Stimulated activated CD8-positive, alpha-beta memory T cell treated with anti-CD3 and anti-CD28 coated beads, Interleukin-7, amount 100 ng/mL, for 1 hour (primary cell): ENCODE measurements at places on chromosomes 1 and 21.
A peak's percentile ranks its signal among the peaks of the same experiment; 100 is the strongest.

- DNase-seq = no peak
Observed at GRCh38 chr21:35628316-35628715, 432.0 kb downstream of the SETD4 start.

DNA sequence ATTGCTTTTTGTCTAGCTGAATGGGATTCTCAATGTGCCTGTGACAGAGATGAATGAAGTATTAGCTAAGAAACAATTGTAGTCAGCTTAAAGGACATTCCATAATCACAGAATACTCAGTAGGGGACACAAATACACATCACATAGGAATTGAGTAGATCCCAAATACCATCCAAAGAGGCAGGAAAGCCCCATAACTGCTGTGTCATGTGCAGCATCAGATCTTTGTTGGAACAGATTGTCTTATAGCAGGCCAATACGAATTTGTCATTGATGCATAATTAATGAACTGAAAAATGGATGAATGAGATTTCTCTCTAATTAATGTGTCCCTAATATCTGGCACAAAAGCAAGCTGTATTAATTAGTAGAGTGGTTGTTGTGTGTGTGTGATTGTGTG, 82.3 kb upstream of the S1PR1 start:
- no peak for DNase-seq

- DNase-seq = no peak
Observed at GRCh38 chr1:42947965-42948732, 10.5 kb downstream of the SLC2A1 start.

DNA sequence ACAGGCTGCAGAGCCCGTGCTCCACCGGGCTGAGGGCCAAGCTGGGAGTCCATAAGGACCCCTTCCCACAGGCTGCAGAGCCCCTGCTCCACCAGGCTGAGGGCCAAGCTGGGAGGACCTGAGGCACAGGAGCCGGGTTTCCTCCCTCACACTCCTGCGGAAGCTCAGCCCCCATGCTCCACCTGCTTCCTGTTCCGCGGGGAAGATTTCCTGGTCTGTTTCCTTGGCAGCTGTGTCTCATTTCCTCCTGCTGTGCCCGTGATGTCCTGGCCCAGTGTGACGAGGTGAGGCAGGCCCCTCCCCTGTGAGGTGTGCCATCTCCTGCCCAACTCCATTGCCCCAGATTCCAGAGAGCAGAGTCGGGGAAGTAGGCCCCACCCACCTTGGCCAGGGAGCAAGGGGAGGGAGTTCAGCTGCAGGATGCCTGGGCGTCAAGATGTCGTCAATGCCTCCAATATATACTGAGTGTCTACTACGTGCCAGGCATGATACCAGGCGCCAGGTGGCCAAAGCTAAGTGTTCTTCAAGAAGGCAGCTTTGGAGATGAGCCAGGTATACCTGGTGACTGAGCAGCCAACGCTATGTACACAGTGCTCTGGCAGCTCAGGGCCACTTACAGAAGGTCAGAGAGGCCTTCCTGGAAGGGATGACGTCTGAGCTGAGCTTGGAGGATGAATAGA, 58.8 kb downstream of the NAV1 start:
- no peak for DNase-seq

- no peak for DNase-seq
Observed at GRCh38 chr1:4379451-4380175, 274.8 kb upstream of the AJAP1 start.

DNA sequence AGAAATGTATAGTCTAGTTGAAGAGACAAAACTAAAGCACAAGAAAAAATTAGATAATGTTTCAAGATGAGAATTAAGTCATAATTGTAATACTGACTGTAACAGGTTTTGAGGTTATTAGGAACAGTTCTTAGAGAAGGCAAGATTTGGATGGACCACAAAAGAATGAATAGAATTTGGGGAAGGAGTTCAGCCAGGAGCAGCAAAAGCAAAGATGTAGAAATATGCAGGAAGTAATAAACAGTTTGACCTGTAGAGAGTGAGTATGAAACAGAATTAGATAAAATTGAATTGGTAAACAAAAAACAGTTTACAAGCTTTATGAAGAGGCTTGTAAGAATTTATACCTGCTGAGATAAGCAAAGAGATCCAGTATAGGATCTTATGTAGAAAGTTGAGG, 16.3 kb downstream of the VPS45 start:
- no peak for DNase-seq

GRCh38 chr1:164163289-164163849, 395.6 kb upstream of the PBX1 start:
- no peak for DNase-seq

- no peak for DNase-seq
Observed at GRCh38 chr1:229514578-229515275, 6.6 kb upstream of the NUP133 start.

DNA sequence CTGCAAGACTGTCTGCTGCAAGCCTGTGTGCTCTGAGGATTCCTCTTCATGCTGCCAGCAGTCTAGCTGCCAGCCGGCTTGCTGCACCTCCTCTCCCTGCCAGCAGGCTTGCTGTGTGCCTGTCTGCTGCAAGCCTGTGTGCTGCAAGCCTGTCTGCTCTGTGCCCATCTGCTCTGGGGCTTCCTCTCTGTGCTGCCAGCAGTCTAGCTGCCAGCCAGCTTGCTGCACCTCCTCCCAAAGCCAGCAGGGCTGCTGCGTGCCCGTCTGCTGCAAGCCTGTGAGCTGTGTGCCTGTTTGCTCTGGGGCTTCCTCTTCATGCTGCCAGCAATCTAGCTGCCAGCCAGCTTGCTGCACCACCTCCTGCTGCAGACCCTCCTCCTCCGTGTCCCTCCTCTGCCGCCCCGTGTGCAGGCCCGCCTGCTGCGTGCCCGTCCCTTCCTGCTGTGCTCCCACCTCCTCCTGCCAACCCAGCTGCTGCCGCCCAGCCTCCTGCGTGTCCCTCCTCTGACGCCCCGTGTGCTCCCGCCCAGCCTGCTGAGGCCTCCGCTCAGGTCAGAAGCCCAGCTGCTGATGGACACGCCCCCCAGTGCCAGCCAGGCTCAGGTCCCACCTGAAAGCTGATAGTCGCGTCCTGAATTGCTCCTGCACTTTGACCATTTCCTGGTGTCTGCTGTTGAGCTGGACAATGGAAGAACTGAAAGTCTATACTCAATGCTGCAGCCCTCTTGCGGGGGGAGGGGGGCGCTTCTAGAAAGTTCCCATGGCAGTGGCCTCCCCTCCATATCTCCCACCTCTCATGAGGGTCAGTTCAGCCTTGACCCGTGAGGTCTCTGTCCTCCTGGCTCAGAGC, 1.2 kb downstream of the KRTAP10-4 start:
- DNase-seq = no peak

- DNase-seq = no peak
Observed at GRCh38 chr1:22886211-22886610, 86.5 kb downstream of the LACTBL1 start.

DNA sequence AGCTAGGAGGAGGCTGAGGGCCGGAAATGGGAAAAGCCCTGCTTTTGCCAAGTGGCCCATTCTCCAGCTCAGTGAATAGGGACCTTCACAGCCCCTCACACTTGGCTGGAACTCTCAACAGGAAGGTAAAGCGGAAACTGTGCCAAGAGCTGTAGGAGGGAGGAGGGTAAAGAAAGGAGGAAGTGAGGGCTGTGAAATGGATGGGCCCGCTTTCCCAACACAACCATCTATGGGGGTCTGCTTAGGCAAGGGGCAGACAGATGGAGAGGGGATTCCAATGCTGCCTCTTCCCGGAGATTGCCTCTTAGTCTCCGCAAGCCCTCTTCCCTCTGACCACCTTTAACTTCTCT, 5.2 kb downstream of the INKA2 start:
- DNase-seq = no peak

- DNase-seq = no peak
Observed at GRCh38 chr1:91787919-91788318, 98.0 kb downstream of the TGFBR3 start.

- DNase-seq = no peak
Observed at GRCh38 chr1:218205721-218206120, 79.4 kb upstream of the RRP15 start.

- DNase-seq = no peak
Observed at GRCh38 chr1:30852026-30852425, 56.5 kb downstream of the SDC3 start.

DNA sequence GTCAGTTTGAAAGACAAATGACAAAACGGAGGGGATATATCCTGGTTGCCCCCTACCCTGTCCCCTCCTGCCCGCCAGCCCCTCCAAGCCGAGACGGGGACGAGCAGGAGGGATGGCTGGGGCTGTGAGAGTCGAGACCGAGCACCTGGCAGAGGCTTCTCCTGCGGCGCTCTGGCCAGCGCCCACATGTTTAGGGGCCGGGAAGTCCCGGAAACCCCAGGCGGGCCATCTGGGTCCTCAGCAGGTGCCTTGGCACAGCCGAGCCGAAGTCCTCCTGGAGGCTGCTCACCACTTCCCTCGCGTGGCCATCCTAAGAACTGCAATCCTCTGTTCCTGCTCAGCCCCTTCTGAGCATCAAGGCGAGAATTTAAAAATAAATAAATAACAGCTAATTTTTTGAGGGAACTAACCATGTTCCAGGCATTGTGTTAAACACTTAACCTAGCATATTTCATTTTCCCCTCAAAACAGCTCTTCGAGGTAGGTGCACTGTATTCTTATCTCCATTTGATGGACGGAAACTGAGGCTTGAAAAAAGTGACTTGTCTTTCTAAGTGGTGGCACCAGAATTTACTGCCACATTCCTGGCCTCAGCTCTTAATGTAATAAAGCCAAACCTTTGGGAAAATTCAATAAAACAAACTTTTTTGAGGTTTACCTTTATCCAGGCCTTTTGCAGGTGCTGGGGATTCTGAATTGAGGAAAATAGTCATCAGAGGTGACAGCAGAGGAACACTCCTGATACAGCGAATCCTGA, 3.5 kb upstream of the RIMS3 start:
- DNase-seq = peak; percentile 77

DNA sequence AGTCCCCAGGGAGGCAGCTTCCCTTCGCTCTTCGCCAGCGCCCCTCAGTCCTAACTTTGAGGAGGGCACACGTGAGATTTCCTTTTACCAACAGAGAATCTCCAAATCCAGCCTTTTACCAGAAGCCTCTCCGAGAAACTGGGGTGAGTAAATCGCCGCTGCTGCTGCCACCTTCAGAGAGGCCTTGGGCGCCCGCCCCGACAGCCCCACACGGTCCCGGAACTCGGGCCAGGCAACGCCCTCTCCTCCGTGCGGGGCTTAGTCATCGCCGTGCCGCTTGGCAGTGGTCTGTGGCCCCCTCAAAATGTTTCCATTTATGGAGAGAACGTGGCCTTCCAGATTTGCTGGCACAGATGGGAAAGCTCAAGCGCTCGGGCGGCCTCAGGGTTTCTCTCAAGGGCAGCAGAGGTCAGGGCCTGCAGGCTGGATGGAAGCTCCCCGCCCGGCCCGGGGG, 41.4 kb upstream of the COL6A2 start:
- DNase-seq = no peak

- DNase-seq = no peak
Observed at GRCh38 chr21:31803039-31804007, 69.5 kb upstream of the HUNK start.

- DNase-seq = no peak
Observed at GRCh38 chr1:61631436-61631835, 93.5 kb downstream of the TM2D1 start.

- DNase-seq = no peak
Observed at GRCh38 chr1:108734171-108734865, 12.2 kb upstream of the STXBP3 start.

- no peak for DNase-seq
Observed at GRCh38 chr1:47031059-47031458, 7.6 kb downstream of the CYP4X1 start.

- no peak for DNase-seq
Observed at GRCh38 chr1:94971491-94971924, 44.6 kb upstream of the CNN3 start.

GRCh38 chr1:191869790-191870312, 288.4 kb upstream of the RGS18 start:
- DNase-seq = no peak

GRCh38 chr1:156129687-156130577, 15.4 kb downstream of the LMNA start:
- peak; percentile 55 for DNase-seq

- DNase-seq = no peak
Observed at GRCh38 chr1:156540955-156541354, 31.4 kb downstream of the IQGAP3 start.

- DNase-seq = no peak
Observed at GRCh38 chr1:53804791-53805505, 33.1 kb downstream of the NDC1 start.

- DNase-seq = no peak
Observed at GRCh38 chr1:109821831-109822745, 58.4 kb upstream of the EPS8L3 start.

- DNase-seq = no peak
Observed at GRCh38 chr1:187903223-187903622, 1074.5 kb downstream of the PLA2G4A start.

DNA sequence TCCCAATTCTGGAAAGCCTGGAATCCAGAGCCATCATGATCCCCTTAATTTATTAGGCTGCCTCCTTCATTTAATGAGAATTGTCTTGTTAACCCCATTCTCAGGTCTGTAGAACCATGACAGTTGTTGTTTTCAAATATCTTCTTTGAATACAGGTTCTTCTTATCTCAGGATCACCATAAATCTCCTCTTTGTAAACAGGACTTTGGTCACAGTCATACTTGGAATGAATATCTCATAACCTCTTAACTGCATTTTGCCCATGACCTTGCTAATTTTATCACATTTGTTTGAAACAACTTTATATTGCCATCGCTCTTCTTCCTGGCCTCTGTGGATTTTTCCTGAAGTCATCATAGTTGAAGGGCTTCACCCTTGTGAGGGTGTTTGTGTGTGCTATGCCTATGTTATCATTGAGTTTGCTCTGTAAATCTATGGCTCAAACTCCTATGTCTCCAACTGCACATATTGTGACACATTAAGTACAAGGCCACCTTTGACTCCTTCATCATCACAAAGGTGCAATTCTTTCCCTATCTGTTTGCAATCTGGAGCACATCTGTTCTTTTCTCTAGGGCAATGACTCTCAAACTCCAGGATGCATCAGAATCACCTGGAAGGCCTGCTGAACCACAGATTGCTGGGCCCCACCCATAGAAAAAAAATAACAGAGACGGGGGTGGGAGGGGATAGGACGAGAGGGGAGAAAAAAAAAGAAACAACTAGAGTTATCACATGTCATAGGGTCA, 54.2 kb downstream of the FCRL5 start:
- no peak for DNase-seq

- no peak for DNase-seq
Observed at GRCh38 chr1:111501645-111502044, 1.8 kb downstream of the ADORA3 start.

DNA sequence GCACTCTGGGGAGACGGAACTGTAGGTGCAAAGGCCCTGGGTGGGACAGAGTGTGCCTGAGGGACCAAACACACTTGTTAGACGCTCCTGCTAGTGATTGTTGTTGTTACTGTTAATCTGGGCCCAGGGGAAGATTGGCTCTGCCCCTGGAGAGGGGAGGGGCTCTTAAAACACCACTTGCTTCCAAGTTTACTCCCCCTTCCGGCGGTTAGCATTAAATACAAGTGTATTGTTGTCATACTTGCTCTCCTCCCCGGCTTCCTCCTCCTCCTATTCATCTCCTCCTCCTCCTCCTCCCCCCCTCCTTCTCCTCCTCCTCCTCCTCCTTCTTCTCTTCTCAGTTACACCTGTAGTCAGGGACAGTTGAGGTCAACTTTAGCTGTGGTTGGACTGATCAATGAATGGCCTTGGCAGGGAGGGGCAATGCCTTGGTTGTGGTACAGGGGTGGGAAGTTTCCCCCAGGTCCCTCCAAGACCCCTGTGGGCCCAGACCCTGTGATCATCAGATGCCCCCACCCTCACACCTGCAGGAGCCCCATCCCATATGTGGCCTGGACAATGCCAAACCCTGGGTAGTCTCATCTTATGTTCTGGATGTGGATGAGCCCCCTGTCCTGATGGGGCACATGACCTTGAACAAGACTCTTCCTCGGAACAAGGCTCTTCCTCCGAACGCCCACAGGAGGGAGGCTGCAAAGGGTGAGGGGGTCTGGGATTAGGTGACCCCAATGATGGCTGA, 217.3 kb downstream of the PTPRU start:
- no peak for DNase-seq
